ENCODE measurements at places on chromosomes 3 and 15.

DNA sequence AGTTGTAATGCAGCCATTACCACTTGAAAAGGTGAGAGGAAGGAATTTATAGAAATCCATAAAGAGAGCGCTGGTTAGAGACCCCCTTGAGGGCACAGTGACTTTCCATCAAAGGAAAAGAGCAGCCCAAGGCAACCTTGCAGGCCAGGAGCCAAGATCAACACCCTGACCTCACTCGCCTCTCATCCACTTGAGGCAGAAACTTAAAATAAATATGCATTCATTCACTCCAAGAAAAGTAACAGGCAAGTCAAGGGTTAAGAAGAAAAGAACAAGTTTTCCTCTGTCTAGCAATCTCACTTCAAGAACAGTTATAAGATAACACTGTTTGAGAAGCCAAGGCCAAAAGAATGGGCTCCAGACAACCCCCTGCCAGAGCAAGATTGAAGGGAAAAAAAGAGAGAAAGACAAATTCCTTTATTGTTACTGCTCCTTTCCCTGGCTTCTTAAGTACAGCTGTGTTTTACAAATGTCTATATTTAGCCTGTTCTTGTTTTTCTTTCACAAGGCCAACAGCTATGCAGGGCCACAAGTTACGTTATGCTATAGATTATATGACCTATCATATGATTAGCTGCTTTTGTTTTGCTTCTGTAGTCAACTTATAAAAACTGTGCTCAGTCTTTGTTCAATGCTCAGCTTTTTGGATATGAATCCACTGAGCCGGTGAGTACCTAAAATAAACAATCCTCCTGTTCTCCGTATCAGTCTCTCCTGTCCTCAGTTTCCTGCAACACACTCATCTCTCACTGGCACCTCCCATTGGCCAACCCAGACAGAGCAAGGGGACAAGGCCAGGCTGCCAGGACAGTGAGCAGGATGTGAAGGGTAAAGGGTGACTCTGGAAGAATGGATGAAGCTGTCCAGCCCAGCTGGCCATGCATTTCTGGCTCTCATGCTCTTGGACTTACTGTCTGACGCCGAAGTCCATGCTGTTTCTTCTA, 15.8 kb upstream of the SSUH2 start:
- peak; percentile 70 for DNase-seq

DNA sequence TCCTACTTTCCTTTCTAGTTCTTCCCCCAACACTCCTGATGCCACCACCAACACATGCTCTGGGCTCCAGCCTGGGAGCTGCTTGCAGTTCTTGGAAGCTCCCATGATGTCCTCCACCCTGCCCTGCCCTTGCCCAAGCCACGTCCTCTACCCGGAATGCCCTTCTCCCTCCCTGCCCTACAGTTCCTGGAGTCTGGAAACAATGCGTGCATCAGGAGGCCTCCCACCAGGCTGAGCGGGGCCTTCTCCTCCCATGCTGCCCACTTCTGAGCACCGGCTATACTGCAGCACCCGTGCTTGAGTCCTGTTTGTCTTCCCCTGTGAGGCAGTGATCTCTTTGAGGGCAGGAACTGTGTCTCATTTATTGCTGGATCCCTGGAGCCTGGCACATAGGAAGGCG, 44.6 kb downstream of the DGKG start:
- DNase-seq, result no peak

DNA sequence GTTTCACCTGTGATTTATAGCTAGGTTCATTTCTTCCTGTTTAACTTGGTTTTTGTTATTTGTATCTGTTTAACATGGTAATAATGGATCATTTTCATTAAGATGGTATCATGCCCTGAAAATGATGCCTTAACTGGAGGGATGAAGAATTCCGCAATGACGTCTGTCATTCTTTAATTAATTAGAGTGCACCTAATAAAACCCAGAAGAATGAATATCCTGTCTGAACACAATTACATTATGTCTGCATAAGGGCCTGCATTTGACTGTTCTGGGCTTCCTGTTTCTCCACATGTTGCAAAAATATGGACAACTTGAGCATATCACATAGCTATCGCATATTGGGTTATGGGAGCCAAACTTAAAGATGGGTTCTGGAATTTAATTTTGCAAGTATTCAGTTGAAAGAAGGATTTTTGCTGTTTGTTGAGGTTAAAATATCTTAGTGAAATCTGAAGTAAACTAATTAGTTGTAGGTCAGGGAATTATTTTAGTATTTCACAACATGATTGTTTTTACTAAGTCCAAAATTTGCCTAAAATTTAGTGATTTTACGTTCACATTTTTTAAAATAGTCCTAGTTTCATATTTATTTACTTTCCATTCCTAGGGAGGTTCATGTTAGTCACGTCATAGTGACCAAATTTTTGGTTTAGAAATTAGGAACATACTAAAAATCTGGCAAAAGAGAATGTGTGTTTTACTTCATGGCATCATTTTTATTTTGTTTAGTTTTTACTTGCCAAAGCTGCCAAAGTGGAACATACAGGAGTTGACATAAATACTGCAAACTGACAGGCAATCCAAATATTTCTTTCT, 321.0 kb upstream of the TGFBR2 start:
- DNase-seq, result no peak

- no peak for DNase-seq
These were observed 49.2 kb downstream of the LSM3 start for GRCh38 chr3:14227856-14228255.

GRCh38 chr3:127049393-127049792, 66.5 kb downstream of the PLXNA1 start:
- no peak for DNase-seq

- DNase-seq, result no peak
These were observed 4.0 kb downstream of the CCDC51 start for GRCh38 chr3:48435774-48436476.

- no peak for DNase-seq
These were observed 264.9 kb downstream of the GBE1 start for GRCh38 chr3:81496407-81497104.

- no peak for DNase-seq
These were observed 39.1 kb downstream of the CFAP91 start for GRCh38 chr3:119741657-119742590.

GRCh38 chr15:89760303-89761008, 9.4 kb upstream of the MESP1 start:
- no peak for DNase-seq

DNA sequence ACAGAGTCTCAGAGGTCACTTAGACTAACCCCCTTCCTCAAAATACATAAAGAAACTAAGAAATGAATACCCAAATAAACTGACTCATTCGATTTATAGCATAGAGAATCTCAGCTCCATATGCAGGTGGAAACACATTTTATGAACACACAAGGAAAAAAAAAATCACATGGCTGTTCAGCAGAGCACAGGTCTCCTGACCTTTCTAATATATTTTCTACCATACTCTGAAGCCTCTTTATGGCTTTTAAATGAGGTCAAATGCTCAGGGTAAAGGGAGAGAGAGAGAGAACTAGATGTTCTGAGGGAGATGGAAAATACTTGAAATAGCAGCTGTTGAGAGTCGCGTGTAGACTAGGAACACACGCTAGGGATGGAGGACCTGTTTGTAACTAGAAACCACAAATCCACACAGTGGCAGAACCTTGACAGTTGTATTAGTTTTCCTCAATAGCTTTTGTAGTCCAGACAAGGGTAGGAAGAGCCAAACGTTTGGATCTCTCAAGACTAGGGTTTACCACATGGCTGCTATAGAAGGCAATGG, 165.3 kb downstream of the FMN1 start:
- no peak for DNase-seq

- DNase-seq, result no peak
These were observed 279.2 kb downstream of the GABRG3 start for GRCh38 chr15:27250223-27250622.

GRCh38 chr15:68566377-68566954, 12.3 kb upstream of the CORO2B start:
- DNase-seq, result no peak

DNA sequence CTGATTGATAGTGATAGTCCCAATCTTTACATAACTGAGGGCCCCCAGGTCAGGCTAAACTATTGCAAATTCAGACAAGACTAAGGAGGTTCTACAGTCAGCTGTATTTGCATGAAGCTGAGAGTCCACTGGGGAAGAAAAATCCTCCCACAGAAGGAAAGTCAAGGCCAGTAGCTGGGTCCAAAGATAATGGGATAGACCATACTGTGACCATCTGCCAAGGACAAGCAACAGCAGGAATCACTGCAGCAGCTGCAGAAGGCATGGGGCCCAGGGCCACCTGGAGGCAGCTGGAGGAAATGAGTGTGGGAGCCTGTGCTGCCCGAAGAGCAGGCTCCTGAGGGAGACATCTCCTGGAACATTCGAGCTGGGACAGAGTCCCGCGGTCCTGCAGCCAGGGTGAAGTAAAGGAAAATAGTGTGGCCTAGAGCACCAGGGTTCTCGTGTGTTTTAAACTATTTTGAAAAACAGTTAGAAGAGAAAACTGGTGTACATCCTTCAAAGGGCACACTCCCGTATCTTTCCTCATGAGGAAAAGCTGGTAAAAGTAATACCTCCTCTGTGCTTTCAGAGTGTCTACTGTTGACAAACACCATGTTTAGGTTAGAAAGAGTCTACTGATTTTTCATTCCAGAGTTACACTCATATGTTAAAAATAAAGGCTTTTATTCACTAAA, 13.2 kb upstream of the TMEM212 start:
- no peak for DNase-seq

- no peak for DNase-seq
These were observed 234.8 kb upstream of the WNT5A start for GRCh38 chr3:55721716-55722484.

DNA sequence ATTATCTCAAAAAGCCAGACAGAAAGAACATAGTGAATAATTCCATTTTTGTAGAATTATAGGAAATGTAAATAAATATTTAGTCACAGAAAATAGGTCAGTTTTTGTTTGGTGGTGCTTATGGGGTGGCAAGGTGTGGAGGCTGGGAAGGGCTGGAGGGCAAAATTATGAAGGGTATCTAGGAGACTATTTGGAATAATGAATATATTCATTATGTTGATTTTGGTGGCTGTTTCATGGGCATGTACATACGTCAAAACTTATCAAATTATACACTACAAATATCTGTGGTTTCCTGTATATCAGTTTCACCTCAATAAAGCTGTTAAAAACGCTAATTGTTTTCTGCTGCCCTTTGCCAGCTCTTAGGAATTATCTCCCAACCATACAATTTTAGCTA, 298.7 kb upstream of the GOLIM4 start:
- DNase-seq, result no peak

GRCh38 chr3:113496924-113497323, 18.0 kb downstream of the SPICE1 start:
- no peak for DNase-seq

GRCh38 chr15:25847051-25847450, 16.1 kb downstream of the ATP10A start:
- DNase-seq, result no peak

DNA sequence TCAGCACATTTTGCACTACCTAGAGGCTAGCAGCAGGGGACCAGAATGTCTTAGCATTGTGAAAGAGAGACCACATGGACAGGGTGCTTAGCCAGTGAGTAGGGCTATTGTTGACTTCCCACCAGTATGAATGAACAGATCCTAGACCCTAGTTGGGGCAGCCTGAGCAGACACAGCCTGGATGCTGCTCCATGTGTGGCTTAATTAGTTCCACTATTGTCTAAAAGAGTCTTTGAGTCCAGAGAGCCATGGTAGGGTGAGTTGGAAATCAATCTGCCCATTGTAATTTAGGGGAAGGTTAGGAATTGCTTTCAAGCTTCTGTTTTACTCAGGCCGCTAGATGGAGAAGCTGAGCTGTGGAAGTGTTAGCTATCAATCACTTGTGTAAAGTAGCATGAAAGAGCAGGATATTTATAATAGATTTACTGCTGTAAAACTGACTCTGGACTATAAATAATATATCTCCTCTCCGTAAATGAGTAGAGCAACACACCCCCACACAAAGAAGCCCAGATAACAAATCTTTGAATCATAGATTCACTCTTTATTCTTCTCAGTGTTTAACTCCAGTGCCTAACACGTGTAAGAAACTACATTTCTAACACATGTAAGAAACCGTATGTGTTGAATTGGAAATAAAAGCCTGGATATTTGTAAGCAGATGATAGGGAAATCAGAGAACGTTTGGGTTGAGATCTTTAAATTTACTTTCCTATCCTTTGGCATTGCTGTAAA, 4.1 kb upstream of the GCSAM start:
- DNase-seq, result no peak

GRCh38 chr3:30691249-30691880, 85.0 kb downstream of the TGFBR2 start:
- DNase-seq, result no peak

GRCh38 chr3:194322678-194323211, 28.4 kb downstream of the CPN2 start:
- no peak for DNase-seq

GRCh38 chr3:105513042-105513441, 146.3 kb downstream of the ALCAM start:
- peak; percentile 75 for DNase-seq

- no peak for DNase-seq
These were observed 79.1 kb downstream of the TOP2B start for GRCh38 chr3:25585361-25586166.

GRCh38 chr3:146496251-146496650, 26.9 kb upstream of the PLSCR2 start:
- no peak for DNase-seq

DNA sequence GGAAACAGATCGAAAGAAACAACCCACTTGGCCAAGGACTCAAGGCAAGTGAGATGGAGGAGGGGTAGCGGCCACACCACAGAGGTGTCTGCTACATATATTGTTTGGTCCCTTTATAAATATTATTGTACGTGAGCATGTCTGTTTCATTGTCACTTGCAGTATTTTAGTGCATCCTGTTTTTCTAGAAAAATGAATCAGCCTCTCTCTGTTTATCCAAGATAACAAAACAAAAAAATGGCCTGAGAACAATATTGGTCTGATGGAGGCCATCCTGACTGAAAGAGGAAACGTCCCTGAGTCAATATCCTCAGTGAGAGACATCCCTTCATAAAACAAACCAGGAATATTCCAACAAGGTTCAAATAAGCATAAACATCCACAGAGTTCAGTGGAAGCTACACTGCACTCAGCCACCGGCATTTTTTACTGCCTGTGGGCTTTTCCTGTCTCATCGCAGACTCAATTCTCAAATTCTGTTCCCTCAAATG, 42.0 kb downstream of the WWTR1 start:
- DNase-seq, result no peak

- DNase-seq, result no peak
These were observed 132.3 kb upstream of the MB21D2 start for GRCh38 chr3:193049935-193050334.

- DNase-seq, result no peak
These were observed 58.3 kb downstream of the CACNA1D start for GRCh38 chr3:53552730-53553129.

- DNase-seq, result no peak
These were observed 77.7 kb downstream of the CEP63 start for GRCh38 chr3:134563601-134564000.

DNA sequence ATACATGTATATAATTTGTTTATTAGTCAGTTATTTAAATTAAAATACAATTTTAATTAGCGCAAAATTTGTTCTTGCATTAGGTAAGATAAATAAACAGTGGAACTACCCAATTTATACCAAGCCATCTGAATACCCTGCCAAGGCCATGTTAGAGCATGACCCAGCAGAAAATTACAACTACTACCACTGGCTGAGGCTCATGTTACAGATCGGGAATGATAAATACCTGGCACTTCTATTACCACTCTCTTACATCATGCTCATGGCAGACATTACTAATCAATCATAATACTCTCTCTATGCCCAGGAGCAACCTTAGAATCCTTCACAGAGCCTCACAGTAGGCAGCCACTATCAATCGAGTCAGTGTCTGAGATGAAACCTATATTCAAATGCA, 21.2 kb upstream of the LMOD3 start:
- DNase-seq, result no peak

All from AG04449 (cell line).